ENCODE measurements at places on chromosomes 13 and 19.

GRCh38 chr13:112907871-112908331, 61.1 kb upstream of the MCF2L start:
- DNase-seq: no peak

GRCh38 chr19:50202386-50202785, 1.0 kb upstream of the MYH14 start:
- no peak for DNase-seq

GRCh38 chr13:23289917-23290357, 109.2 kb downstream of the SGCG start:
- no peak for DNase-seq

GRCh38 chr19:40586611-40587010, 9.9 kb downstream of the SHKBP1 start:
- no peak for DNase-seq

GRCh38 chr13:91652404-91653301, 254.2 kb downstream of the GPC5 start:
- DNase-seq: no peak

DNA sequence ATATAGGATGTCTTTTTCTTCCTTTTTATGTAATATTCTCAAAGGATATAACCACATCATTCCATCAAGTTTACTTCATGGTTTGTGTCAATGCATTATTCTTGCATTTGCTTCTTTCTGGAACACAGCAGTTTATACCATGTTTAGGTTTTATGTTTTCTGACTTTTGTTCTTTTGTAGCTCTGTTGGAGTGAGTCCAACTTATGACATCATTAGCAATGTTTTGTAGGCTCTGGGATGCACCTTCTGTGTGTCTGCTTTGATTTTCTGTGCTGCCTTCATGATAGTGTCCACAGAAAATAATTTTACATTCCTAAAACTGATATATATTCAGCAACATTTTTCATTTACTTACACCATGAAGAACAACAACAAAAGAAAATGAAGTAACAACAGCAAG, 68.9 kb downstream of the SHISA2 start:
- DNase-seq: no peak
